ENCODE measurements at places on chromosomes 2 and 18. TPM values are rescaled to one million over a fixed set of nuclear protein-coding genes. Genes with fewer than 3 reads are reported as not detected.

Gene GTF2A1L
- not detected for total RNA-seq

Gene SLC4A3
- 0.13 TPM for total RNA-seq

Gene ASAP2
- 0.38 TPM for total RNA-seq

DNA sequence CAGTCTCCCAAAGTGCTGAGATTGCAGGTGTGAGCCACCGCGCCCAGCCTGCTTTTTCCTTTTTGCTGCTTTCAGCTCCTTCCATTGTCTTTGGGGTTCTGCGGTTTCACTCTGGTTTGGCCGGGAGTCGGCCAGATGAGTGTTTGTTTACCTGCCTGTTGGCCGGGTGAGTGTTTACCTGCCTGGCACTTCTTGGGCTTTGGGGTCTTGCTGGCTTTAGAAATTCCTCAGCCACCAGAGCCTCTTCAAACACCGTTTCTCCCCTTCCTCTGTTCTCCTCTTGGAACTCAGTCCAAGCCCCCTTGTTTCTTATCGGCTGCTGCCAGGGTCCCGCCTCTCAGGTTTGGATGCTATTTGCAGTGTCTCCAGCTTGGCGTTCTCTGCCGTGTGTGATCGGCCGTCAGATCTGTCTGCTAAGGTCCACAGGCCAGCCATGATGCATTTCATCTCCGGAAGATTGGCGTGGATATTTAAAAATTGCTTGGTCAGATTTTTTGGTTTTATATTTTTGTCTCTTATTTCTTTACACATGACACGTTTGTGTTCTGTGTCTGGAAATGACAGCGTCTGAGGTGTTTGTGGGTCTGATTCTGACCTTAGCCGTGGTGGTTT lies 14.2 kb upstream of the GAL3ST2 start:
- DNase-seq, result peak; percentile 31

DNA sequence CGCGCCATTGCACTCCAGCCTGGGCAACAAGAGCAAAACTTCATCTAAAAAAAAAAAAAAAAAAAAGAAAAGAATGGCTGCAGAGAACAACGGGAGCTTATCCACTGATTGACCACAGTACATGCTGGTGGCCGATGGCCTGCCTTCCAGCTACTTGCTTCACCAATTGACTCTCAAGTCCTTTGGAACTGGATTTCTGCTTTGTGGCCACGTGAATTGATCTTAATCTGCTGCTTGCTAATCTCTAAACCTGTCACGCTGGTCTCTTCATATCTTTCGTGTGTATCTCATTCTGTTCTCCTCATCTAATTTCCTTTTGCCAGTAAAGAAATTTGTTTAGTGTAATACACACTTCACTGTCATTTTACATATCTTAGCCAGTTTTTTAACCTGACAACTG lies 512.5 kb upstream of the CNTNAP5 start:
- DNase-seq, result no peak

Gene GIGYF2
- total RNA-seq, result 54.7 TPM

- DNase-seq, result no peak
Observed at GRCh38 chr2:133209325-133209724, 358.9 kb downstream of the NCKAP5 start.

Gene TEX44
- total RNA-seq, result not detected

Measured in CD8-positive, alpha-beta memory T cell (primary cell).